ENCODE measurements at places on chromosomes 1 and 21.
A peak's percentile ranks its signal among the peaks of the same experiment; 100 is the strongest.

DNA sequence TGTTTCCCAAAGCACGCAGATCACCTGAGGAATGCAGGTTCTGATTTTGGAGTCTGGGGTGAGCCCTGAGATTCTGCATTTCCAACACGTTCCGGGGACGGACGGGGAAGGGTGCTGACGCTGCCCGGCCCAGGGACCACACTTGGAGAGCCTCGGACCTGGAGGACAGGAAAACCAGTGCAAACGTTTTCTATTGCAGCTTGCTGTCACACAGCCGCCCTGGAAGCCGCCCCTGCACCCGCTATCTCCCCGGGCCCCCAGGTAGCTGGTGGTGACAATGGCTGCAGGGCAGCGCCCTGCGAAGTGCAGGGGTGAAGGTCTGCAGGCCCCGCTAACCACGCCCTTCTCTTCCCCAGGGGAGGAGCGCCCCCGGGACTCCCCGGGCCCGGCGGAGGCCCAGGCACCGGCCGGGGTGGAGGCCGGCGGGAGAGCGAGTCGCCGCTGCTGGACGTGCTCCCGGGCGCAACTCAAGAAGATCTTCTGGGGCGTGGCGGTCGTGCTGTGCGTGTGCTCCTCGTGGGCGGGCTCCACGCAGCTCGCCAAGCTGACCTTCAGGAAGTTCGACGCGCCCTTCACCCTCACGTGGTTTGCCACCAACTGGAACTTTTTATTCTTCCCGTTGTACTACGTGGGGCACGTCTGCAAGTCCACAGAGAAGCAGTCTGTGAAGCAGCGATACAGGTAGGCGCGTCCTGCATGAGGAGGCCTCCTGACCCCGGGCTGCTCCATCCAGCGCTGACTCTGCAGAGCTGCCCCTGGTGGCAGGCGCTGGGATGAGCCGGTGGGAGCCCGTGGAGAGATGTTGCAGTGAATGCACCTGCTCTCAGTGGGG, 142.0 kb upstream of the COA6 start:
- DNase-seq: no peak

- no peak for DNase-seq
Observed at GRCh38 chr1:41020654-41021053, 871 bp downstream of the SLFNL1 start.

- no peak for DNase-seq
Observed at GRCh38 chr1:228455715-228456114, 31.5 kb upstream of the RNF187 start.

- DNase-seq: no peak
Observed at GRCh38 chr21:46366561-46366960, 42.6 kb downstream of the PCNT start.

- no peak for DNase-seq
Observed at GRCh38 chr1:71494163-71494562, 413.3 kb upstream of the ZRANB2 start.

- DNase-seq: no peak
Observed at GRCh38 chr1:11321656-11322491, 48.9 kb downstream of the UBIAD1 start.

GRCh38 chr21:27448960-27449359, 482.1 kb upstream of the ADAMTS5 start:
- DNase-seq: no peak

DNA sequence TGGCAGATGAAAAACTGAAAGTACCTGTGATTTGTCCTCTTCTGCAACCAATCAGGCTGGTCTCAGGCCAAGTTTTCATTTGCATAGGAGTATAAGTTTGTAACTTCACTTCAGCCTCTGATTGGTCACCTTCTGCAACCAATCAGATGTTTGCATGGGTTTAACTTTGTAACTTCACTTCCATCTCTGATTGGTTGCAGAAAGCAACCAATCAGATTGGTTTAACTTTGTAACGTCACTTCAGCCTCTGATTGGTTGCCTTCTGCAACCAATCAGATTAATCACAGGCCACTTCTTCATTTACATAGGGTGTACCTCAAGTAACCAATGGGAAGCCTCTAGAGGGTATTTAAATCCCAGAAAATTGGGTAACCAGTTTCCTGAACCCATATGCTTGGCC, 18.9 kb upstream of the TUT4 start:
- no peak for DNase-seq

- no peak for DNase-seq
Observed at GRCh38 chr1:154104433-154105082, 50.3 kb downstream of the NUP210L start.

GRCh38 chr1:62417351-62417999, 19.4 kb upstream of the USP1 start:
- no peak for DNase-seq

- no peak for DNase-seq
Observed at GRCh38 chr1:185317886-185318310, 855 bp upstream of the IVNS1ABP start.

- no peak for DNase-seq
Observed at GRCh38 chr1:67683316-67683715, 1.7 kb upstream of the GADD45A start.

GRCh38 chr1:75587692-75588091, 23.2 kb downstream of the SLC44A5 start:
- no peak for DNase-seq

DNA sequence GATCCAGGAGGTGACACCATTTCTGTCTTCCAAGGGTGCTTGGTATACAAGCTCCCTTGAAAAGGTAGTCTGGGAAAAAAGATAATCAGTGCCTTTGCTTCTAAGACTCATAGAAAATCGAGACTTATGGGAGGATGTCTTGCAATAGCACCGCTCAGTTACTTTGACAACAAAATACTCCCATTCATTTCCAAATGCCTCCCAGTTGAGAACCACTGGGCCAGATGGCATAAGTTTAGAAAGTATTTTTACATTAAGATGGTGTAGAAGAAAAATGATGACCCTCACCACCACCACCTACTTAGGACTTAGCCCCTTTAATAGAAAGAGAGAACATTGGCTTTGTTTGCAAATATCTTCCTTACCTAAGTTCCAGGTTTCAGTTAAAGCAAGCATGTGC, 4.6 kb downstream of the TRMT13 start:
- no peak for DNase-seq

GRCh38 chr1:28853093-28853742, 41.2 kb downstream of the OPRD1 start:
- no peak for DNase-seq

DNA sequence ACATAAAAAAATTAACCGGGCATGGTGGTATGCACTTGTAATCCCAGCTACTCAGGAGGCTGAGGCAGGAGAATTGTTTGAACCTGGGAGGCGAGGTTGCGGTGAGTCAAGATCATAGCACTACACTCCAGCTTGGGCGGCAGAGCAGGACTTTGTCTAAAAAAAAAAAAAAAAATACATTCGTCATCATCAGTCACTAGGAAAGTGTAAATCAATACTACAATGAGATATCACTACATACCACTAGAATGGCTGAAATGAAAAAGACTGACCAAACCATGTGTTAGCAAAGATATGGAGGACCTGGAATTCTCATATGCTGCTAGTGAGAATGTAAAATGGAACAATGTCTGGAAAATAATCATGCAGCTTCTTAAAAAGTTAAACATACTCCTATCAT, 9.3 kb downstream of the SPATA45 start:
- no peak for DNase-seq

DNA sequence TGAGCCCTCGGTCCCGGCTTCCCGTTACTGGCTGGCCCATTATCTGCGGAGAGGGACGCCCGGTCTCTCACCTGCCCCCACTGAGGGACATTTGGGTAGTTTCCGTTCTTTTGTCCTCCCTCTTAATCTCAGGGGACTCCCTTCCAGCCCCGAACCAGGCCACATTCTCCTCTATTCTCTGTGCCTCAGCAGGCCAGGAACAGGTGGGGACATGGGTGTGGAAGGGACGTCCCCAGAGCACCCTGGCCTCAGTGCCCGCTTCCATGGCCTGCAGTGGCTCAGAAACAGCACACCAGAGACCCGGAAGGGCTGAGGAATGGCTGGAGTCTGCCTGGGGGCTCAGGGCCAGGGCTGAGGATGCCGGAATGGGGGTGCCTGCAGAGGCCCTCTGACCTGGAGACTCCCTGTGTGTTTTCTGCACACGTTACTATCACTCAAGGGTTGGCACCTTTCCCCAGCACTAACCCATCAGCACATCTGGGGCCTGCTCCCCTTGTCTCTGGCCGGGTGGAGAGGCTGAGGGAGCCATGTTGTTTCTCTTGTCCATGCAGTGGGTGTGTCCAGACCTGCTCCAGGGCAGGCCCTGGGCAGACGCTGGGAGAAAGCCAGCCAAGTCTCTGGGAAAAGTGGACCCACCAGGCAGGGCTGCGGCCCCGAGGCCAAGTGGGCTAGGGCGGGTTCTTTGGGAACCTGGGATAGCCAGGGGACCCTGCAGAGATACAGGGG, 10.0 kb upstream of the DNMT3L start:
- DNase-seq: no peak

DNA sequence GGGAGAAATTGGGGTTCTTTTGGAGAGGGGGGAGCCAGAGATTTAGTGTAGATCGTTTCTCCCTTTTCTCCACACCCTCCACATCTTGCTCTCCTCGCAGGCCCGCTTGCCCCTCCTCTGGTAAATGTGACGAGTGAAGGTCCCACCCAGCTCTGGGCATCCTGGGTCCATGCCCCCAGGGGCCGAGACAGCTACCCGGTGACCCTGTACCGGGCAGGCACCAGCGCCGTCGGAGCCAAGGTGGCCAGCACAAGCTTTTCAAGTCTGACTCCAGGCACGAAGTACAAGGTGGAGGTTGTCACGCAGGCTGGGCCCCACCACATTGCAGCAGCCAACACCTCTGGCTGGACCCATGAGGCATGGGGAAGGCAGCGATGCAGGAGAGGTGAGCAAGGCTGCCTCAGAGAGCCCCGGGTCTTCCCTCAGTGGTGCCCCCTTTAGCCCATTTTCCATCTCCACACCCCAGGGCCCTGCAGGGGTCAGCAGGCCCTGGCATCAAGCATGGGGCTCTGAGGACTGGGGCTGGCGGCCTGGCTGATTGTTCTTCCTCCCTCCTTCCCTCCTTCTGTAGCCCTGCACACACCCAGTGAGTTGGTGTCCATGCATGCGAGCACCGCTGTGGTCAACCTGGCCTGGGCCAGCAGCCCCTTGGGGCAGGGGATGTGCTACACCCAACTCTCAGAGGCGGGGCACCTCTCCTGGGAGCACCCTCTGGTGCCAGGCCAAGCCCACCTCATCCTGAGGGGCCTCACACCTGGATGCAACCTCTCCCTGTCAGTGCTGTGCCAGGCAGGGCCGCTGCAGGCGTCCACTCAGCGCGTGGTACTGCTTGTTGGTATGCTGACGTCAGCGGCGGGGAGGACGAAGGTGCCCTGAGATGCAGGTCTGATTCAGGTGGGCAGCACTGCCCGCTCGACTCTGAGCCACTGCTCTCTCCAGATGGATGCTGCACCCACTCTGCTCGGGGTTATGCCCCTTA, 16.4 kb upstream of the LGR6 start:
- DNase-seq: no peak

GRCh38 chr1:25906644-25907300, 553 bp upstream of the STMN1 start:
- DNase-seq: peak; percentile 11

- DNase-seq: no peak
Observed at GRCh38 chr1:160879056-160879455, 5.9 kb downstream of the ITLN1 start.

GRCh38 chr1:228041316-228041715, 34.5 kb downstream of the WNT3A start:
- DNase-seq: no peak

DNA sequence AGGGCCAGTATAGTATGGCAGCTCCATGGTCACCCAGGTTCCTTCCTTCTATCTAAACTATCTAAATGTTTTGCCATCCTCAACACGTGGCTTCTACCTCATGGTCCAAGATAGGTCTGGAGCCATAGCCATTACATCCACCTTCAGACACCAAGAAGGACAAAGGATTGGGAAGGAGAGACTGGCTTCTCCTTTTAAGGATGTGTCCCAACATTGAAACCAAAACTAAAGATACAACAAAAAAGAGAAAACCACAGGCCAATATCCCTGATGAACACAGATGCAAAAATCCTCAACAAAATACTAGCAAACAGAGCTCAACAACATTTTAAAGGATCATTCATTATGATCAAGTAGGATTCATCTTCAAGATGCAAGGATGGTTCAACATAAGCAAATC, 24.8 kb downstream of the HSD11B1 start:
- no peak for DNase-seq

- no peak for DNase-seq
Observed at GRCh38 chr1:208332774-208333126, 88.6 kb upstream of the PLXNA2 start.

GRCh38 chr1:80593197-80593596, 1207.5 kb upstream of the ADGRL2 start:
- no peak for DNase-seq

DNA sequence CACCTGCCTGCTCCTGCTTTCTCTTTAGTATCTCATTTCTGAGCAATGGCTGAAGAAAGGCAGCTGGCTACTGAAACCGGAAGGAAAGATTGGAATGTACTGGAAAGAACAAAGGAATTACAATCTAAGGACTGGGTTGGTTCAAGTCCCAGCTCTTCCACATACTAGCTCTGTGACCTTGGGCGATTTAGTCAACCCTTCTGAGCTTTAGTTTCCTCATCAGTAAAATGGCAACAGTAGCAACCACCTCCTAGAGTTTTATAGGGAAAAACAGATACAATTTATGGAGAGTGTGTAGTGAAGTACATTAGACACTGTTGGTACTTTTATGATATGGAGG, 158.8 kb downstream of the KAZN start:
- DNase-seq: no peak

DNA sequence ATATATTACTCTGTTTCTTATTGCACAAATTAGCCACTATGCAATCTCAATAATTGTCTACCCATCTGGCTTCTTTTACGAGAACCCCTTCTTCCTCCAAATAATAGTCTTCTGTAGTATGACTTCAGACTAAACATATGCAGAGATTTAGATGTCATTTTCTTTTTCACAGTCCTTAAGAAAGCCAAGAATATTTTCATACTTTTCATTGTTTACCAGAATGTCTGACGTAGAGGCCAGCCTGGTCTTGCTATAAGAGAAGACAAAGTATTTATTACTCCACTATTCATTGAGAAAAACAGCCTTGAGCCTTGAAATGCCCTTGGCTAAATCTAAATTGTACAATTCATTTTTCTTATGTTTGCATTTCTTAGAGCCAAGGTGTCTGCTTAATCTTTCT, 714.9 kb upstream of the CXADR start:
- no peak for DNase-seq

DNA sequence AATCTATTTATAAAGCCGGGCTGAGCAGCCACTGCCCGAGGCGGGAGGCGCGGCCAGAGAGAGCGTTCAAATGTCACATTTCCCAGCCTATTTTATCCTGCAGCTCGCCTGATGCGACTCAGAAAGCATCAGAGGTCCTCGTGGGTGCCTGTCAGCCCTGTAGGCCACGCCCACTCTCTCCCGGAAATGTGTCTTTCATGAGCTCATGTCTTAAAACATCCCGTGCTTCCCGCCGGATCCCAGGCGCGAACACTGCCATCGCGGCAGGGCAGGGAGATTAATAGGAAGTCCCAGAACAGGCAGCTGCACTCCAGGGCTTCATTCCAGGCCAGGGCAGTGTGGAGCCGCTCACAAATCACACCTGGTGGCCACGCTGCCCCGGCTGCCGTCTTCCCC, 117.5 kb downstream of the PRDM16 start:
- DNase-seq: no peak

GRCh38 chr1:10631811-10632593, 157.3 kb downstream of the PEX14 start:
- DNase-seq: no peak

Measured in cortex of kidney (tissue), 1 donor.